NCI-H187 (cell line): ENCODE measurements at places on chromosomes 16 and 17.

DNA sequence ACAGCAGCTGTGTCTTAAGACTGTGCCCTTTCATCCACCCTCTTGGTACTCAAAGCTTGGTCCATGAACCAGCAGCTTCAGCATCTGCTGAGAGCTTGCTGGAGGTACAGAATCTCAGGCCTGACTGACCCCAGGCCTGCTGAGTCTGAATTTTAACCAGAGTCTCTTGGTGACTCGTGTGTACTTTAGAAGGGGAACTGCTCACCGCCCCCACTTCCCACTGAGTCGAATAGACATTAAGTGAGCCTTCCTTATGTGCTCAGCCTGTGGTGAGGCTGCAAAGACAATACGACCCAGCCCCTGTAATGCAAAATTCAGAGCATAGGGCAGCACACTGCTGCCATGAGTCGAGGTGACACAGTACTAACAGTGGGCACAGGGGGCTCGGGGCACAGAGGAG is 662.8 kb downstream of the WWOX start:
- DNase-seq: no peak

- DNase-seq: peak; percentile 50
Observed at GRCh38 chr16:46973207-46973995, at the start of gene DNAJA2. TSS of gene DNAJA2 (minus strand) at chr16:46973674. CDS start at chr16:46973572, 102 bp downstream.

- DNase-seq: no peak
Observed at GRCh38 chr16:80599466-80599865, 58.7 kb downstream of the DYNLRB2 start.

GRCh38 chr16:85664580-85665372 is 24.0 kb downstream of the GINS2 start:
- DNase-seq: no peak

GRCh38 chr17:70375813-70376770 is 206.8 kb downstream of the KCNJ2 start:
- no peak for DNase-seq

GRCh38 chr16:85123891-85124635 is 11.8 kb upstream of the CIBAR2 start:
- DNase-seq: no peak

- DNase-seq: no peak
Observed at GRCh38 chr16:28108590-28109247, 45.2 kb upstream of the GSG1L start.

GRCh38 chr17:7555320-7555948 is 3.1 kb upstream of the TNFSF13 start:
- DNase-seq: no peak

GRCh38 chr17:37123941-37124820 is 175.4 kb downstream of the AATF start:
- DNase-seq: no peak

- DNase-seq: no peak
Observed at GRCh38 chr17:2804912-2805311, 8.7 kb downstream of the RAP1GAP2 start.

- no peak for DNase-seq
Observed at GRCh38 chr16:27962197-27962596, 101.3 kb downstream of the GSG1L start.

GRCh38 chr16:626787-627453 is 3.9 kb upstream of the WFIKKN1 start:
- DNase-seq: no peak
